ENCODE measurements at places on chromosomes 13 and 19.

DNA sequence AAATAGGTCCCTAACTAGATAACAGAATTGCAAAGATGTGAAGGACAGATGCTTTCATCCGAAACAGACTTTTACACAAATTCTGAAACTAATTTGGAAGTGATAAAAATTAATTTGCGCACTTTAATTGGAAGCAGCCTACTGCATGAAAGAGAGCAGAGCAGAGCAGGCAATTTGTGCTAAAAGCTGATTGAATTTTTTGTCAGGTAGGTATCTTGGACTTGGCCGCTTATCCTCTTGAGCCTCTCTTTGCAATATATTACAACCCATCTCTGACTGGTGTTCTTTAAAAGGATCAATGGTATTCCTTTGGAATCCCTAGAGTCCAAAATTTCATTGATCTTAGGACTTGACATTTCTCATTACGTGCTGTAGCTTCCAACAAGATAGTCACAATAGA lies 183.3 kb upstream of the MAB21L1 start:
- DNase-seq, result no peak

GRCh38 chr13:43425234-43425633 lies 361.5 kb downstream of the ENOX1 start:
- DNase-seq, result no peak

DNA sequence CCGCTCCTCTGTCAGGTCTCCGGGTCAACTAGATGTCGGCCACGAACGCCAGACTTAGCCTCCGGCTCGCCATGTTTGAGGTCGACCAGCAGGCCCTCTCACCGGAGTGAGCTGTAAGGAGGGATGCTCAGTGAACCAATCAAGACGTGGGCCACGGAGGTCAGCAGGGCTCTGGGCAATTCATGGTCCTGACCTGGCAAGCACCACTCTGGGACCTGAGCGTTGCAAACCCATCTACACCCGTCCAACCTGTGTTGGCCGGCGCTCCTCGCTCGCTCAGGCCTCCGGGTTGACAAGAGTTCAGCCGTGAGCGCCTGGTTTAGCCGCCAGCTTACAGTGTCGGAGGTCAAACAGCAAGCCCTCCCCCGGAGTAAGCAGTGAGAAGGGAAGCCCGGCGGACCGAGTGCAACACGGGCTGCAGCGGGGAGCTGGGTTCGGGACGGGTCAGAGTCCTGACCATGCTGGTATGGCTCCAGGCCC lies 1361.9 kb downstream of the UQCRFS1 start:
- DNase-seq, result no peak

- DNase-seq, result no peak
Observed at GRCh38 chr13:41680900-41681299, 223.6 kb downstream of the RGCC start.

DNA sequence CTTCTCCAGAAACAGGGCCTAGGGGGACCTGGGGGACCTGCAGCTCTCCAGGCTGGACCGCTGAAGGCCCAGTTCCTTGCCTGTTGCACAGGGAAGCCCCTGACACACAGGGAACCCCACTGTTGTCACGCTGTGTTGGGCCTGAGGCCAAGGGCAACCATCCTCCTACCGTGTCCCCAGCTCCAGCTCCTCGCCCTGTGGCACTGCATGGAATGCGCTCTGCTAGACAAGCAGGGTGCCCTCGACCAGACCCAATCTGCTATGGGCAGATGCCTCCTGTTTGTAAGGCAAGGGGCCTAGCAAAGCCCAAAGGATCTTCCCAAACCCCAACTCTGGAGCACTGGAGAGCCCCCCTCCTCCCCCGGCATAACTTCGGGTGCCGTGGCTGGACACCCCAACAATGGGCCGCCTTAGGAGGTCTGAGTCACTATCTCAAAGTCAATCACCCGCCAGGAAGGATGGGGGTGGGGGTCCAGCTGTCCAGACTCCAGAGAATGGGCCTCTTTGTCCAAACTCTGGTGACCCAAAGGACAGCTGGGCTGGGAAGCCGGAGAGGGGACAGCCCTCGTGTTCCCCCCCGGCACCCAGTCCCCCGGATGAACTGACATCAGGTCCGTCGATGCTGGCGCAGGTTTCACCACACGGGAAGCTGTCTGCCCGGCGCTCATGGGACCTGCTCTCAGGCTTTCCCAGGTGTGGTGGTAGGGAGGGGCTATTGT lies 3.7 kb downstream of the BRSK1 start:
- no peak for DNase-seq

GRCh38 chr19:2974342-2975041 lies 2.9 kb upstream of the TLE6 start:
- DNase-seq, result peak; percentile 77

DNA sequence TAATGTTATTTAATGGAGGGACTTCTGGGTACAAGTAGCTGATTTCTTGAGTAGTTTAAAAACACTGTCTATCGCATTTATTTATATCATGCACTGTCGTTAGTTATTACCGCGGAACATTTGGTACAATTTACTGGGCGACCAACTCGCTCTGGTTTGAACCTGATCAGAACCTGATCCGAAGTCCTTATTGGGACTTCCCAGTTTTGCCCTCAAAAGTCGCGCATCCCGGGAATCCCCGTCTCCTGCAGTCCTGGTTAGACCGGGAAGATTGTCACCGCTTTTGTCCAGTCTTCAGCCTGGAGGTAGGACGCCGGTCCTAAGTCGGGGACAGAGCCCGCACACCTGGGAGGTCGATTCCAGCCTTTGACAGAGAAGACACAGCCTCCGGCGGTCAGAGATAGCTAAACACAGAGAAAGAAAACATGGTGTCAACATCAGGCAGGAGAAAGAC lies 694 bp downstream of the CLN5 start:
- DNase-seq, result peak; percentile 37

- no peak for DNase-seq
Observed at GRCh38 chr13:78630511-78630910, 27.2 kb upstream of the POU4F1 start.

GRCh38 chr19:42360787-42361544 lies 29.1 kb downstream of the CNFN start:
- no peak for DNase-seq

Measured in hematopoietic multipotent progenitor cell treated with erythropoietin and hydrocortisone succinate and interleukin-3 and kit ligand, for 8 days (in vitro differentiated cells).